Activated T-helper 1 cell treated with anti-CD3 and anti-CD28 coated beads, Interleukin-2, amount 50 U/mL, for 16 hours (primary cell): ENCODE measurements at places on chromosomes 11 and 22.

DNA sequence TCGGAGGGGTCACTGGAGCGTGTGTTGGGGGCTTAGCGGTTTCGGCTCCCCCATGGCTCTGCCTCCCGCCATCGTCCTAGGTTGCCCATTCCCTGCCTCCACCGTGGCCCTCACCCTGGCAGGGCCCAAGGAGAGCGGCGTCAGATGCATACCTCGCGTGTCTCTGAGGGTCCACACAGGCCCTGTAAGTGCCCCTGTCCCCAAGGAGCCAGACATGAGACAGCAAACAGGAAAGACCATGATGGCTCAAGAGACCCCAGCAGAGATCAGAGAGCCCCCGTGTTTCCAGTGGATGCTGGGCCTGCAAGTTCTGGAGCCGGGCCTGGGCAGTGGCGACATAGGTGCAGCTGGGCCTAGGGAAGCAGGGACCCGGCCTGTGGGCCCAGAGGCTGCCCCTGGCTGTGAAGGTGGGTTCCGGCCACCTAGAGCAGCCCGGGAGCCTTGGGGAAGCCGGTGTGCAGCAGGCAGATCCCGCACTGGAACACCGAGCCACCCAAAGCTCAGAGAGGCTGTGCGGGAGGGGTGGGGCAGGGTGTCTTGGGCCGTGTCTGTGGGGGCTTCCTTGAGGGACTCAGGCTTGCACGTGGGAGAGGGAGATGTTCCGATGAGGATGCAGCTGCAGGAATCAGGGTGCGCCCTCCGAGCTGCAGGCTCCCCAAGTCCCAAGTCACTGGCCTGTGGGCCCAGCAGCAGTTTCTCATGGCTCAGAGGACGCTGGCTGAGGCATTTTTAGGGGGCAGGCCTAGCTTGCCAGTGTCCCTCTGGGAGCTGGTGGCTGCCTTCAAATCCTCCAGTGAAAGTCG lies 126.4 kb downstream of the KCNQ1OT1 start:
- DNase-seq: no peak

- no peak for DNase-seq
Observed at GRCh38 chr11:128908391-128909246, 17.5 kb downstream of the KCNJ5 start.

GRCh38 chr11:68414496-68415221 lies 45.9 kb upstream of the PPP6R3 start:
- no peak for DNase-seq

GRCh38 chr11:122154994-122155393 lies 39.0 kb upstream of the BLID start:
- DNase-seq: no peak

DNA sequence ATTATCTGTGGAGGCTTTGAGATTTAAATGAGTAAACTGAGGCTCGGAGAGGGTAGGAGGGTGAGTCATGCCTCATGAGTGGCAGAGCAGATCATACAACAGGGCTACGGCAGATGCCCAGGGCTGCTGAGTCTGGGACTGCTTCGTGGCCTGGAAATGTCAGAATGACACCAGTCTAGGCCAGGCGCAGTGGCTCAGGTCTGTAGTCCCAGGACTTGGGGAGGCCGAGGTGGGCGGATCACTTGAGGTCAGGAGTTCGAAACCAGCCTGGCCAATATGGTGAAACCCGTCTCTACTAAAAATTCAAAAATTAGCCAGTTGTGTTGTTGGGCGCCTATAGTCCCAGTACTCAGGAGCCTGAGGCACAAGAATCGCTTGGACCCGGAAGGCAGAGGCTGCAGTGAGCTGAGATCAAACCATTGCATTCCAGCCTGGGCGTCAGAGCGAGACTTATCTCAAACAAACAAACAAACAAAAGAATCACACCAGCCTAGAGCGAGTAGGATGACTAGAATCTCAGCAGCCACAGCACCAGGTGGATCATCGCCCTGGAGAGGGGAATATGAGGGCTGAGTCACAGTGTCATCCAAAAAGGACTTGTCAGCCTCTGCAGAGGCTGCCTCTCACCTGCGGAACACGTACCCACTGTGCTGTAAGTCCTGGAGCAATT lies 48.6 kb upstream of the ADA2 start:
- no peak for DNase-seq
